ENCODE measurements at places on chromosomes 13 and 19.

DNA sequence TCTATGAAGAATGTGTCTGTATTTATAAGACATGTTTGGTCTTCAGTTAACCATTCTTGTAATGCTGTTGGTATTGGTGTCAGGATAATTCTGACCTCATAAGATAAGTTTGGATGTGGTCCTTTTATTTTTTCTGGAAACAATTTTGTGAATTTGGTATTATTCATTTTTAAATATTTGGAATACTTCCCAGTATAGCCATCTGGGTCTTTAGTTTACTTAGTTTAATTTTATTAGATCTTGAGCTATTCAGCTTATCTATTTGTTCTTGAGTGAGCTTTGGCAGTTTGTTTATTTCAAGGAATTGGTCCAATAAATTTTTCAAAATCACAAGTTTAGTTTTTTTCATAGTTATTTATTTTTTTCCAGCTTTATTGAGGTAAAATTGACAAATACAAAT lies 335.4 kb upstream of the PCDH20 start:
- DNase-seq, result no peak

GRCh38 chr19:50833117-50833801 lies at the start of gene KLK15:
TSS of gene KLK15 (minus strand) at chr19:50833574. CDS start at chr19:50831492, 2,082 bp downstream.
- no peak for DNase-seq

DNA sequence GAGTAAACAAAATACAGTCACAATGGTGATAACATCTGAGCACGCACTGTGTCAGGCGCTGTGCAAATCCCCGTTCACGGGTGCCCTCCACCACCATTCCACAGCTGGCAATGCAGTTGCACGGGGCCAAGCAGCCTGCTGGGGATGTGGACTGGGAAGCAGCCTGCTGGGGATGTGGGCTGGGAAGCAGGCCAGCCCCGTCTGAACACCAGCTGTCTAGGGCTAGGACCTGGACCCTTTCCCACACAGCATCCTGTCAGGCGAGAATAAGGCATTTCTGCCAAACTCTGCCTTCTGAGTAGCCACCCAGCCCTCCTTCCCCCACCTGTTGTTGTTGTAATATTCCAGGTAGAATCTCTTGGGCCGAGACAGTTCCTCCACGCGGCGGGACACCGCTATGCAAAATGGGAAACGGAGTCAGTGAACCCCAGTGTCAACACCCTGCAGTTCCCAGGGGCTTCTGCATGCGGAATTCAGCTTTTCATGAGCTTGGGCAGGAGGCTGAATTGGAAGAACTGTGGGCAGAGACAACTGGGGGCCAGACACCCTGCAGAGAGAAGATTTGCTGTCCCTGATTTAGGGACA lies 27.8 kb upstream of the MIER2 start:
- DNase-seq, result peak; percentile 34

DNA sequence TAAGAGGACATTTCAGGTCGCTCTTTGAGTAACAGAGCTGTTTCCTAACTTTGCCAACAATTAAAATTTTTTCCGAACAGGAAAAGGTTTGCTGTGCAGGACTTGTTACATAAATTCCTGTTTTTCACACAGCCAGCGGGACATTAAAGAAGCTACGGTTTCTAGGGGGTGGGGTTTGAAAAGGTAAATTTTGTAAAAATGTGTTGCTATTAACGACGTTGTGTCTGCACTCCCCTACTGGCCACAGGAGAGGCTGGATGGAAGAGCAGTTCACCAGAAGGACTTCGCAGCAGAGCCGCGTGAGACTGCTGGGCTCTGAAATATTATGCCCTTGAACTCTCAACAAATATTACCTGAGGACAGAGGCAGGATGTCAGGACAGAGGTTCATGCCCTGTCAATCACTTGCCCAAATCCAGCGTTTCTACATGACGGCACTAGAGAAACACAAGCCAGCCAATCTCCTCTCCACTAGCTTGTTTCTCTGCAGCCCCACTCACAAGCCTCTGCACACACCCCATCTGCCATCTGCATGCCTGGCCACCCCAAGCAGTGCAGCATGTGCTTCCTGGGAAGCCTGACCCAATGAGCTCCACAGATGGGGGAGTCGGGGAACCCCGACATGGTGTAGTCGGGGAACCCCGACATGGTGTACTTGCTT lies 102.0 kb downstream of the FOXO1 start:
- no peak for DNase-seq

DNA sequence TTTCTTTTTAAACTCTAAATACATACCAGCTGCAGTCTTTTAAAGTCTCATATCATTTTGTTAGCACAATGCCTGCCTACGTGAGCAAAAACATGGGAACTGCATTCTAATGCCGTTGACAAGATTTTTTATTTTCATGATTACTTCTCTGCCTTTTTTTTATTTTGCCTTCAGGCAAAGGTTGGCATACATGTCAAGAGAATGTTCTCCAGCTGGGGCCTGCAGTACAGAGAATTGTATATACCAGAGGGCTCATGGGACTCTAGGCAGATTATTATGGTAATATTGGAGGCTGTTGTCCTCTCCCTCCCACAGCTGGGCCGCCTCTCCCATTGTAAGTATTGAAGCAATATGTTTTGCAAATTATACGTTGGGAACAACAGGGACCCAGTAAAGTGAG lies 53.9 kb upstream of the OBI1 start:
- no peak for DNase-seq

- DNase-seq, result no peak
These were observed 11.6 kb upstream of the GTF2F2 start for GRCh38 chr13:45108716-45109101.

DNA sequence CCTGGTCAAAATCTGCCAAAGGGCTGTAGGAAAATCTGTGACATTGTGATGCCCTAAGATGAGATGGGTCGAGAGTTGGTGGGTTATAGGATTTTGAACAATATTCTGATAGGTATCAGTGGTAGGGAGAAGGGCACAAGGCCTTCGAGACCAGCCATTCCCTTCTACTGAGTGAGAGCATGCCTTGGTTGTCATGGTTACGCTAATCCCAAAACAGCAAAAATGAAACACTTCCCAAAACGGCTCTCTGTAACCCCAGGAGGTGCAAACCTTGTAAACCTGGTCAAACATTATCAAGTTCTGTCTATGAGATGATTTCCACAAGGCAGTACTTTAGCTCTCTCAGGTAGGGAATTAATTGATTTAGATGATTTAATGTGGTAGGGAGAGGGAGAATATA lies 158.7 kb upstream of the RNF113B start:
- no peak for DNase-seq

DNA sequence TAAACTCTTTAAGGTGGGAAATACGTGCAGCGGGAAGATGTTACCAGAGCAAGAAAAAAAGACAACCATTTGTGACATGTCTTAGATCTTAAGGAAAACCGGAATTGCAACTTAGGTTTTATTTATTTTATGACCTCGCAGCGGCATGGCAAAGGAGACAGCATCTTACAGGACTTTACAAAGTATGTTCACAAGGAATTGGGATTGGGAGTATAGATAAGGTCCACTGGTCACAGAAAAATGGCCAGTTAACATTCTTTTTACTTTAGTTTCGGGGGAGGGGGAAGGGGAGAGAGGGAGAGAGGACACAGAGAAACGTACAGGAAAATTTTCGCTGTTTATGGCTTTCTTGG lies 104.5 kb upstream of the DIAPH3 start:
- DNase-seq, result no peak

DNA sequence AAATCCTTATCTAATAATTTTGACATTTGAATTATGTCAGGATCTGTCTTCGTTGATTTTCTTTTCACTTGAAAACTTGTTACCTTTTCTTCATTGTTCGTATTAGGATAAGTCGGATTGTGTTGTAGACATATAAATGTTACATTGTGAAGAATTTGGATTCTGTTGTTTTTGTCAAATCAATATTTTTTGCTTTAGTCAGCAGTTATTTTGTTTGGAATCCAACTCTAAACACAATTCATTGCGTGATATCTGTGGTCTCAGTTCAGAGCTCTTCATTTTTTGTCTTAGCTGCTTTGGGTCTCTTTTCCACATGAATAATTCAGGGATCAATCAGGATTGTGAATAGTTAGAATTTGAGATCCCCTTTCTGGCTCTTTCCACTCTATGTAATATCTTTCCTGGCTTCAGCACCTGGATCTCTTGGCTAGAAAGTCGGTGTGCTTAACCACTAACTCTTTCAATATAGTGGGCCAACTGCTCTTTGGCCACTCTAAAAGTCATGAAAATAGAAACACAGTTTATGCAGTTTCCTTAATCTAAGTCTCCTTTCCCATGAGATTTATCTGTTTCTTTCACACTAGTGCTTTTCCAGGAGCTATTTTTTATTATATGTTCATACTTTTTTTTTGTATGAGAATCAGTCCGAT lies 2494.2 kb upstream of the PCDH20 start:
- no peak for DNase-seq

DNA sequence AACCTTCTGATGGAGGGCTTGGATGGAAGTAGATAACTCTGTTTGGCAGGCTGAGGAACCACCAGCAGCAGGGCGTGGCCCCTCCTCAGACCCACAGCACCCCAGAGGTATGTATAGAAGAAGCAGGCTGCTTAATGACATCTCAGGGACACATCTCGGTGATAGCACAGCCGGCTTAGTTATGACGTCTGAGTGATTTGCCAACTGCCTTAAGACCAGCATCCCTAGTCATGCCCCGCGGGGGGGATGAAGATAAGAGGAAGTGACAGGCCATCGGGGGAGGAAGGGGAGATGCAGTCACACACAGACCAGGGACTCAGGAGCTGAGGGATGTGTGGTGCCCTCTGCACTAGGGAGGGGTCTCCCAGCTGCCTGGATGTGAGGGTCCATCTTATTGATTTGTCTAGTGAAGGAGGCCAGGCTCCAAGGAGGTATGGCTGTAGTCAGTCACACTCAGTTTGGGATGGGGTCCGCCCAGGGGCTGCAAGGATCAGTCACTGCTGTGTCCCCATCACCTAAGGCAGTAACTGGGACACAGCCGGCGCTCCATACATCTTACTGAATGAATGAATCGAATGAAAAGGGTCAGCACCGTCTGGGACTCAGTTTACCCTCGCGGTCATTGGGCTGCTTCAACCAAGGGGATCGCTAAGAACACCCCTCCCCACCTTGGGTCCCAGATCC lies 19.2 kb upstream of the ERCC1 start:
- no peak for DNase-seq

GRCh38 chr19:6788896-6789295 lies 16.4 kb downstream of the VAV1 start:
- DNase-seq, result no peak

- DNase-seq, result no peak
These were observed 106.5 kb downstream of the POSTN start for GRCh38 chr13:37492075-37492474.

DNA sequence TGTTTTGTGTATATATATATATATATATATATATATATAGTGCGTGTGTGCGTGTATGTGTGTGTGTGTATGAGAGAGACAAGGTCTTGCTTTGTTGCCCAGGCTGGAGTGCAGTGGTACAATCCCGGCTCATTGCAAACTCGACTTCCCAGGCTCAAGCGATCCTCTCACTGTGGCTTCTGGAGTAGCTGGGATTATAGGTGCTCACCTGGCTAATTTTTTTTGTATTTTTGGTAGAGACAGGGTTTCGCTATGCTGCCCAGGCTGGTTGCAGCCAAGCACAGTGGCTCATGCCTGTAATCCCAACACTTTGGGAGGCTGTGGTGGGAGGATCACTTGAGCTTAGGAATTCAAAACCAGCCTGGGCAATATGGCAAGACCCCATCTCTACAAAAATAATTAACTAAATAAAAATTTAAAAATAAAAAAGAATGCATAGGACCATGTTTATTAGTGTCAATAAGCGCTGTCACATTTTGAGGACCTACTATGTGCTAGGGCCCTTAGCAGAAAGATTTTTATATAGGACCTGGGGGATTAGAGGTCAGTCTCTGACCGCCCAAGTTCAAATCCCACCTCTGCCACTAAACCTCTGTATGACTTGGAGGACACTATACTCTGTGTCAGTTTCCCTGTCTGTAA lies 1.8 kb downstream of the PVR start:
- DNase-seq, result no peak

DNA sequence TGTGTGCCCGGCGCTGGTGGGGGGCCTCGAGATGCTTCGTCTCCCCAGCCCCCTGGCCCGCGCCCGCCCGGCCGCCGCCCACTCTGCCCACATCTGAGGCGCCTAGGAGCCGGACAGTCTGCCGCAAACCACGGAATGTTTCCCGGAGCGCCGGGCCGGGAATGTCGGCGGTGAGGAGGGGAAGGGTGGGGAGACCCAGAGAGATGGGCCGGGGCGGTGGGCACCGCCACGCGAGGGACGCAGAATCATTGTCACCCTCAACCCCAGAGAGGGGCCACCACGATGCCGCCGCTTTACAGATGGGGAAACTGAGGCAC lies 46.1 kb upstream of the NFIC start:
- DNase-seq, result no peak

DNA sequence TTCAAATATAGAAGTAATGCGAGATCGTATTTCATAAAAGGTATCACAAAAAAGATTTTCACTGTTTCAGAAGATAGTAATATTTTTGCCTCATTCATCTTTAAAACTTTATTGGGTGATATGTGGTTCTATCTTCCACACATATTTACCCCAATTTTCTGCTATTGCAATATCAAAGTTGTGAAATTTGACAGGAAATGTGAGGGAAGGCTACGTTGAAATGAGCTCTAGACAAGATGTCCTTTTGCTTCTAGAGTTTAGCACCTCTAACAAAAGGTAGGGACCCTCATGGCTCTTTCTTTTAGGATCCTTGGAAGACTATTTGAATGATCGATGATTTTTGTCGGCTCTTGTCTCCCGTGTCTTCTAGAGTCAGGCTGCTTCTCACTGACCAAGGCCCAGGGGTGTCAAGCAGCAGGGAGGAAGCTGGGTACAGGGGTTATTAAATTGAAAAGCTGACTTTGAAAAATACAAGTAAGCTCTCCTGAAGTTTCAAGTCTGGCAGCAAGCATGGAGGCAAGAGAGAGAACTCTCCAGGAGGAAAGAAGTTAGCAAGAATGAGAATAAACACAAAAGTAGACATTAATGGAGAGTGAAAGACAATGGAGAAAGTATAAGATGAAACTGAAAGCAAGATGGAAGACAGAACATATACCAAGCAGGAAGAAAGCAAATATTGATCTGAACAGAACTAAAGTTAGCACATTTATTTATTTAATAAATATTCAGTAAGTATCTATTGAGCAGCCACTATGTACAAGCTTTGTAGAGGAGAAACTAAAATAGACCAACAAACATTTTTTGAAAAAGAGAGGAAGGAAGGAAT lies 73.4 kb downstream of the RUBCNL start:
- DNase-seq, result no peak

DNA sequence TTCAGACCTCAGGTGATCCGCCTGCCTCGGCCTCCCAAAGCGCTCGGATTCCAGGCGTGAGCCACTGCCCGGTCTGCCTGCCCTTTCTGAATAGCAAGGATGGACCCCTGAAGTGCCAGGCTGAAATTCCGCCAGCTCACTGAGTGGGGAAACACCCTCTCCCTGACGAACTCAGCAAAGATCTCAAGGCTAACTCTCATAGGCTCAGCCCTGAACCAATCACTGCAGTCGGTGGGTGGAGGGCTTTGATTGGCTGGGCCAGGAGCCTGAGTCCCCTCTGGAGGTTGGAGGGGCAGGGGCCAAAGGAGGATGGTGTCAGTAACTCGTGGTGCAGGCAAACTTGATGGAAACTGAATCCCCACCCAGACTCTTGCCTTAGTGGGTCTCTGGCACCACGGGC lies 11.2 kb upstream of the COMP start:
- DNase-seq, result no peak

- no peak for DNase-seq
These were observed 80.0 kb upstream of the FREM2 start for GRCh38 chr13:38606699-38607535.

Measured in brain pericyte (primary cell).